AG09309 (cell line): ENCODE measurements at places on chromosomes 4 and X.

- DNase-seq: no peak
Measured at GRCh38 chr4:7342223-7343080, 92.3 kb downstream of the PSAPL1 start.

DNA sequence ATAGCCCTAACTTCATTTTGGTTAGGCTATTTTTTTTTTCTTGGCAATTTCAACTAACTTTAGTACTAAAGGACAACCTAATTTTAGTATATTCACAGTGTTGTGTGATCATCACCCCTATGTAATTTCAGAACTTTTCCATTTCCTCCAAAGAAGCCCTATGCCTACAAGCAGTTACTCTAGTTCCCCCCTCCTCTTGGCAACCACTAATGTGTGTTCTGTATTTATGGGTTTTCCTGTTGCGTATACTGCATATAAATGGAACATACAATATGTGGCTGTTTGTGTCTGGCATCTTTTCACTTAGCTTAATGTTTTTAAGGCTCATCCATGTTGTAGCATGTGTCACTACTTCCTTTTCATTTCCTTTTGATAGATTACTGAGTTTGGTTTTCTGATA is 57.6 kb downstream of the N4BP2 start:
- DNase-seq: no peak

- no peak for DNase-seq
Measured at GRCh38 chr4:57151481-57151880, 41.3 kb upstream of the IGFBP7 start.

DNA sequence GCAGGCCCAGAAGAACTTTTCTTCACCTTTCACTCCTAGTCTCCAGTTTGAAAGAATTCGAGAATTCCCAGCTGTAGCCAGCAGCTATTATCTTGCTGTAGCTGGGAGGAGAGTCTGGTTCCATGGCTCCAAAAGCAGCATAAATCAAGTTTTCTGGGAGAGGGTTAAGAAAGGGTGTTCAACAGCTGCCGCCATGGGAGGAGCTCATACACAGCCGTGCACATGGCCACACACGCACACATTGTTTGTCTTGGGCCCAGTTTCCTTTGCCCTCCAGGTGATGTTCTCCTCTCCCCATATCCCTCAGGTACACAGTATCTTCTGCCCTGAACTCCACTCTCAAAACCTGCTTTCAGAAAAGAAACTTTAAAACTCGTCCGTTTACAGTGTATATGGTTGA is 4.1 kb upstream of the GPC3 start:
- no peak for DNase-seq

GRCh38 chr4:74823194-74823593 is 28.9 kb upstream of the BTC start:
- no peak for DNase-seq
